ENCODE measurements at places on chromosomes 3 and 15.

GRCh38 chr3:195609229-195609628 is 25.5 kb upstream of the APOD start:
- no peak for DNase-seq

DNA sequence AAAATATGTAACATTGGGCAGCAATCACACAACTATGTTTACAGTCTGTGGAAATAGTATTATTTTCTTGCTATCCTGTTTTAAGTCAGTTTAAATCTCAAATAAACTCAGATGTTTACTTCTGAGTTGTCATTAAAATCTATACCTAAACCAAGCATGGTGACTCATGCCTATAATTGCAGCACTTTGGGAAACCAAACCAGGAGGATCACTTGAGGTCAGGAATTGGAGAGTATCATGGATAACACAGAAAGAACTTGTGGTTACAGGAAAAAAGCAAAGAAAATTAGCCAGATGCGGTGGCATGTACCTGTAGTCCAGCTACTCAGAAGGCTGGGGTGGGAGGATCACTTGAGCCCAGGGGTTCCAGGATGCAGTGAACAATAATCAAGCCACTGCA is 631.6 kb upstream of the EPHA6 start:
- DNase-seq = no peak

GRCh38 chr3:150887031-150887430 is 18.2 kb downstream of the MINDY4B start:
- DNase-seq = peak; percentile 23

GRCh38 chr15:27787931-27788330 is 311.2 kb downstream of the OCA2 start:
- no peak for DNase-seq

DNA sequence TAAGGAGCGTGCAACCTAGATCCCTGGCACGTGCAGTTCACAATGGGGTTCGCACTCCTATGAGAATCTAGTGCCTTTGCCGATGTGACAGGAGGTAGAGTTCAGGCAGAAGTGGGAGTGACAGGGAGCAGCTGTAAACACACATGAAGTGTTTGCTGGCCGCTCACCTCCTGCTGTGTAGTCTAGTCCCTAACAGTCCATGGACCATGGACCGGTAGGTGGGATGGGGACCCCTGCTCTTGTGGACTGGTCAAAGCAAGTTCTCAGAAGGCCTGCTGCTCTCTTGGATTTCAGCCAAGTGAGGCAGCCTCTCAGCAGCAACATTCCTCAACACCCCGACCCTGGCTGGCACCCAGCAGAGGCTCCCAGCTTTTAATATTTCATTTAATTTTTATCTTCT is 58.2 kb upstream of the SNRPA1 start:
- DNase-seq = no peak

- DNase-seq = peak; percentile 57
Measured at GRCh38 chr3:36244728-36245127, 135.6 kb upstream of the STAC start.

DNA sequence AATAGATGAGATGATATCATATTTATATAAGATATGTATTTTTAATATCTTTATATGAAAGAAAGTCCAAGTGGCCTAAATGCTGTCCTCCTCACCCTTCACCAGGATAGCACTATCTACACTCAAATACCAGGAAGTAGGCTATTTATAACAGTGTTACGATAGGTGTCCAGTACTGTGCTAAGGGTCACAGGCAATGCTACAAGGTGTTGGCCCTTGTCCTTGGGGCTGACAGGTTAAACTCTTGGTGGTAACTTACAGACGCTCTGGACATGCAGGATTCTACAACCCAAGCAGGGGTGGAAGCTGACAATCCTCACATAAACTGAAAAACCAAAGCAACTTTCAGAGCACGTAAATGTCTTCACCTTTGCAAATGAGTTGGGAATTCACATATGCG is 22.3 kb downstream of the NCEH1 start:
- no peak for DNase-seq

DNA sequence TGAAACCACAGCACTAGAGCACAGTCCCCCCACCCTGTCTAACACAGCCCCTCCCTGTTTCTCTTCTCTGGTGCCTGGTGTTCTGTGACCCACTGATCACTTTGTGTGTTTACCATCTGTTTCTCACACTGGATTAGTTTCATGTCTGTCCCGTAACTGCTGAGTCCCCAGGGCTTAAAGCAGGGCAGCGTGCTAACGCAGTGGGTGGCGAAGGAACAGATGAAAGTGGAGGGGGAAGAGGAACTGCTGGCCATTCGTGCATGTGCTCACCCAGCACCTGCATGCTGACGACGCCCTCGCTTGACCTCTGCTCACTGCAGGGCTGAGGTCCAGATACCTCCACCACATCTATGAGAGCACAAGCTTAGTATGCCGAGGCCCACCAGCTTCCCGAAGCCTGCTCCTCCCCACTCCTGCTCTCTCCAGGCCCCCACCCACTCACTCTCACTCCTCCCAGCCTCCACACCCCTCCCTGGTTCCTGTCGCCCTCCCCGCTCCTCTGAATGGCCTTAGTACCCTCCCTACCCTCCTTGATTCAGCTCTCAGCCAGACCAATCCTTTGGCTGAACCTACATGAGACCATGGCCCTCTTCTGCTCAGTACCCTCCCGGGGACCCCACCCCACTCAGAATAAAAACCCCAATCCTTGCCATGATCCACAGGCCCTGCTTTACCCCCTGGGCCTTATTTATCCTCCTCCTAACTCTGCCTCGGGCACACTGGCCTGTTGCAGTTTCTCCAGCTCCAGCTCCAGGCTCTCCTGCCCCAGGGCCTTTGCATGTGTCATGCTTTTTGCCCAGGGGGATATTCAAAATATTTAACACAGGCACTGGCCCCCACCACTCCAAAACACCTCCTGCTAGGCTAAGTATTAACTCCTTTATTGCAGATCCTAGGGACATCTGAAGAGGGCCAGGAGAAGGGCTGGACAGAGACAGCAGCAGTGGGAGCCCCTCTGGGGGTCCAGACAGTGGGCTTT is 15.1 kb upstream of the IQSEC1 start:
- DNase-seq = no peak

GRCh38 chr15:77024273-77025082 is 29.6 kb downstream of the PSTPIP1 start:
- peak; percentile 63 for DNase-seq

GRCh38 chr3:149145974-149146373 is 16.5 kb downstream of the HPS3 start:
- no peak for DNase-seq

DNA sequence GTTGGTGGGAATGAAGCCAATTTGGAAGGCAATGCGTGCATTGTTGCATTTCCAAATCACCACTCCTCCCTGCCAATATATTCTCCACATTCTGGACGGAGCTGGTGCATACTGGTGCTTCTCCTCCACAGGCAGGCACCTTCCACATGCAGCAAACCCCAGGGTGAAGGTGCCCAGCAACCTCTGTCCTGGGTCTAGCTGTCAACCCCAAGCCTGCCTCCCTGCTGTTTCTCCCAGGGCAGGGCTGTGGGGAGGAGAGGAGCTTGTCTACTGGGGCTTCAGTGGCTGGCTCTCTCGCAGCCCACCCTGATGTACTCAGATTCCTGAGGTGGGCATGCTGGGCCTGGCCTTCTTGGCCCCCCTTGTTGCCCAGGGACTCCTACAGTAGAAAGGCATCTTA is 20.1 kb downstream of the GASK1A start:
- DNase-seq = no peak

DNA sequence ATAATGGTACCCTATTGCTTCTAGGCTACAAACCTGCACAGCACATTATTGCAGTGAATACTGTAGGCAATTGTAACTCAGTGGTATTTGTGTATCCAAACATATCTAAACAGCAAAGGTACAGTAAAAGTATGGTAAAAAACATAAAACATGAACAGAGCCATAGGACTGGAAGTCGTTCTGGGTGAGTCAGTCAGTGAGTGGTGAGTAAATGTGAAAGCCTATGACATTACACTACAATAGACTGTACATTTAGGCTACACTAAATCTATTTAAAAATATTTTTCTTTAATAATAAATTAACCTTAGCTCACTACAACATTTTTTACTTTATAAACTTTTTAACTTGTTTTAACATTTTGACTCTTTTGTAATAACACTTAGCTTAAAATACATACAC is 21.3 kb downstream of the RAB6B start:
- DNase-seq = peak; percentile 32

GRCh38 chr15:67097930-67098740 is 32.7 kb downstream of the SMAD3 start:
- peak; percentile 88 for DNase-seq

DNA sequence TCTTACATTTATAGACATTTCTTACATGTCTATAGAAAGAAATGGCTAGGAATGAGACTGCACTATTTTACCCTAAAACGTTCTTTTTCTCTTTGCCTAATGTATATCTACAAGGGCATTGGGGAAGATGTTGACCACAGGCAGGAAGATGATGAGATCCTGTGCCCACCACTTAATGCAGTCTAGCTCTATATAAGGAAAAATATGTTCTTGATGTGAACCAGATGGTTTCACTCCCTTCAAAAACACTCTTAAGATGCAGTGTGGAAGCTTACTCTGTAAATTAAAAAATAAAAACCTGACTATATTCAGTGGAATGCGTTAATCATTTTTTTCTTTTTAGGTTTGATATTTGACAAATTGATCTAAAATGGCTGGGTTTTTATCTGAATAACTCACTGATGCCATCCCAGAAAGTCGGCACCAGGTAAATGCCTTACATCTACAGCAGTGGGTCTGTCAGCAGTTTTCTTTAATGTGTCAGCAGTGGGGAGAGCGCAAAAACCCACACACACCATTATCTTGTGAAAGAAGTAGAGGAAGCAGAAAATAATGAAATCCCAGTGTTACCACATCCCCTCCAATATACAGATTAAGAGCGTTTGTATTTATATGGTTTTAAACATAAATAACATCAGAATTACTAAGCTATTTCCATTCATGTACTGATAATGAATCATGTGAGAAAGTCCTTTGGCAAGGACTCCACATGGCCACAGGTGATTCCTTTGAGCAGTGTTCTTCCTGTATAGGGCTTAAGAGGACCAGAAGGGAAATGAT is 10.1 kb downstream of the AGTR1 start:
- peak; percentile 12 for DNase-seq

DNA sequence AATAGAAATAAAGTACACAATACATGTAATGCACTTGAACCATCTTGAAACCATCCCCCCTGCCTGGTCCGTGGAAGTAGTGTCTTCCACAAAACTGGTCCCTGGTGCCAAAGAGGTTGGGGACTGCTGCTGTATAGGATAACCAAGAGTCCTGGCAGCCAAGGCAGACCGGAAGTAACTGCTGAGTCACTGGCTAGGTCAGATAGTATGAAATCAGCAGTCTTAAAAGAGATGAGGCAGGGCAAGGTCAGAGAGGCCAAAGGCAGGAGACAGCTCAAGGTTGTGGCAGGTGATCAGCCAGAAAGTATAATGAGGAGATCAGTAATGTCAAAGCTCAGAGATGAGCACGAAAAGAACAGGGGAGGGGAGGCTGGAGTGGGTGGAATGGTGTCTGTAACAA is 60.2 kb downstream of the MAP3K13 start:
- DNase-seq = peak; percentile 47

GRCh38 chr3:183006396-183007002 is 26.2 kb upstream of the DCUN1D1 start:
- DNase-seq = no peak

DNA sequence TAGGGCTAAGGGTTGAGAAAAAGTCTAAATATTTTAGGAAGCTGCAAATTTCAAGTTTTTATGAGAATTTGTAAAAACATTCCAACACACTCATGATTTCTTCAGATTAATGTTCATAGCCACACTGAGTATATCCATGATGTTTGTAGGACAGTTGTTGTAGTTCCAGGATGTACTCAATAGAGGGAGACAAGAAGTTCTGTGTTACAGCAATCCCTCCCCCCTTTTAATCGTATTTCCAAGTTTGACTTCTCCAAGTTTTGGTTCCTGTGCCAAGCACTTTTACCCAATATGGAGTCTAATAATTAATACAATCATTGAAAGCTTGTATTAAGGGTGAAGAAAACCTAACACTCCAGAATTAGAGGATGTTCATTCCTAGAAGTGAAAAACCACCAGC is 143.4 kb downstream of the FEZF2 start:
- DNase-seq = peak; percentile 18

- DNase-seq = no peak
Measured at GRCh38 chr3:173958805-173959204, 561.3 kb downstream of the NLGN1 start.

GRCh38 chr3:36957862-36958686 is 13.2 kb upstream of the TRANK1 start:
- DNase-seq = peak; percentile 80

DNA sequence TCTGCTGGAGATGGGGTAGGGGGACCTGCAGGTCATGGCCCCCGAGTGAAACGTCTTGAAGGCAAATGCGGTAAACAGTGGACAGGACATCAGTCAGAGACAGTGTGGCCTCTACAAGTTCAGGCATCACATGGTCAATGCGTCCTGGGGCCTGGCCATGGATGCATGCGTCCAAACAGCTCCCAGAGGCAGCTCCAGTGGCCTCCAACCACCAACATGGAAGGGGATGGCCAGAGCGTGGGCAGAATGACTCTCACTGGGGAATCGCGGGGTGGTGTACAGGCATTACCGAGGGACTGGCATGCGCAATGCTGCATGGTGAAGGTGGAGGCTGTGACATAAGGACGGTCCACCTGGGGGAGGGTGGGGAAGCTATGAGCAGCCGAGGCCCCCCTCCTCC is 35.6 kb upstream of the IQSEC1 start:
- no peak for DNase-seq

- DNase-seq = no peak
Measured at GRCh38 chr15:57662802-57663201, 43.7 kb upstream of the POLR2M start.

GRCh38 chr15:78414621-78415250 is 23.3 kb upstream of the IREB2 start:
- DNase-seq = no peak

DNA sequence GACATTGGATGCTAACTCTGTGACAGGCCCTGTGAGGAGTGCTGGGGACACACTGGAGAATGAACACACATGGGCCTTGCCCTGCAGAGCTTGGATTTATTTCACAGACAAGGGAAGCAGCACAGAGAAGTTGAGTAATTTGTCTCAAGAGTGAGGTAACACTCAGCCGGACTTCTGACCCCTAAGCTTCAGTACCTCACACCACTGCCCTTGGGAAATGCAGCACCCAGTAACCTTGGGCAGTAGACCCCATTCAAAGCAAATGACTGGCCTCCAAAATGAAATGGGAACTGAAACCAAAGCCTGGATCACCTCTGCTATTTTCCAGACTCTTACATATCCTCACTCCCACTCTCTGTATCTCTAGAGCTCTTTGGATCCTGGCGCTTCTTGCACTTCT is 37.3 kb downstream of the RFT1 start:
- DNase-seq = no peak

All from GM23248 (cell line).